CD14-positive monocyte (primary cell): ENCODE measurements at places on chromosomes 11 and 22. TPM values are rescaled to one million over a fixed set of nuclear protein-coding genes. Genes with fewer than 3 reads are reported as not detected.

PMM1 gene
- polyA plus RNA-seq, result 15.6 TPM

RASSF10 gene
- not detected in 2 replicates for polyA plus RNA-seq

P2RX3 gene
- not detected for polyA plus RNA-seq

USP2 gene
- not detected for polyA plus RNA-seq

RFPL3 gene
- polyA plus RNA-seq, result not detected in 2 replicates

OR8A1 gene
- polyA plus RNA-seq, result not detected in 2 replicates

TCN1 gene
- polyA plus RNA-seq, result not detected

- no peak for DNase-seq
These were observed 24.7 kb upstream of the TIMP3 start for GRCh38 chr22:32776802-32777201.

DNA sequence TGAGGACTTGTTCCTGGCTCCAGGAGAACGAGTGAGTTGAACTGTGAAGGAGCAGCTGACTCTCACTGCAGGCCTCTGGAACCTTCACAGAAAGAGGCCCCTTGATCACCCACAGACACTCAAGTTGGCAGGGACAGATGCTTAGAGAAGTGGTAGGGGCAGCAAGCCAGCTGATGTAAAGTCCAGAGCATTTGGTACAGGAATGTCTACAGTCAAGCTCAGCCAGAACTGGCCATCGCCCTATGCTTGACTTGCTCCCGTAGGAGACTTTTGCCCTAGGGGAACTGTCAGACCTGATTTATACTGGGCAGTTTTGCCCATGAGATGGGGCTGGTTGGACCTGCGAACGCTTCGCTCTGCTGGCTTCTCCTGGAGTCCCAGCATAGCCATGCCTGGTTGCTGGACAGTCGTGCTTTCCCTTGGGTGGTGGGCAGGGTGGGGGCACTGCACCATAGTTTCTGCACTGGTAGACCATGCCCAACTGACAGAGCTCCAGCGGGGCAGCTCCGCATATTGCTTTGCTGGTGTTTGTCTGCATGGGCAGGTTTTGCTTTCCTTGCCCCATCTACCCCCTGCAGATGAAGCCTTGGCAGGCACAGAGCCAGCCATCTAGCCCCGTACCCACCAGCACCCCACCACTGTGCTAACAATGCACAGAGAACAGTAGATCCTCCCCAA lies 977.7 kb downstream of the JRKL start:
- DNase-seq, result no peak

GRCh38 chr11:106128740-106129139 lies 51.3 kb downstream of the AASDHPPT start:
- DNase-seq, result no peak

DNA sequence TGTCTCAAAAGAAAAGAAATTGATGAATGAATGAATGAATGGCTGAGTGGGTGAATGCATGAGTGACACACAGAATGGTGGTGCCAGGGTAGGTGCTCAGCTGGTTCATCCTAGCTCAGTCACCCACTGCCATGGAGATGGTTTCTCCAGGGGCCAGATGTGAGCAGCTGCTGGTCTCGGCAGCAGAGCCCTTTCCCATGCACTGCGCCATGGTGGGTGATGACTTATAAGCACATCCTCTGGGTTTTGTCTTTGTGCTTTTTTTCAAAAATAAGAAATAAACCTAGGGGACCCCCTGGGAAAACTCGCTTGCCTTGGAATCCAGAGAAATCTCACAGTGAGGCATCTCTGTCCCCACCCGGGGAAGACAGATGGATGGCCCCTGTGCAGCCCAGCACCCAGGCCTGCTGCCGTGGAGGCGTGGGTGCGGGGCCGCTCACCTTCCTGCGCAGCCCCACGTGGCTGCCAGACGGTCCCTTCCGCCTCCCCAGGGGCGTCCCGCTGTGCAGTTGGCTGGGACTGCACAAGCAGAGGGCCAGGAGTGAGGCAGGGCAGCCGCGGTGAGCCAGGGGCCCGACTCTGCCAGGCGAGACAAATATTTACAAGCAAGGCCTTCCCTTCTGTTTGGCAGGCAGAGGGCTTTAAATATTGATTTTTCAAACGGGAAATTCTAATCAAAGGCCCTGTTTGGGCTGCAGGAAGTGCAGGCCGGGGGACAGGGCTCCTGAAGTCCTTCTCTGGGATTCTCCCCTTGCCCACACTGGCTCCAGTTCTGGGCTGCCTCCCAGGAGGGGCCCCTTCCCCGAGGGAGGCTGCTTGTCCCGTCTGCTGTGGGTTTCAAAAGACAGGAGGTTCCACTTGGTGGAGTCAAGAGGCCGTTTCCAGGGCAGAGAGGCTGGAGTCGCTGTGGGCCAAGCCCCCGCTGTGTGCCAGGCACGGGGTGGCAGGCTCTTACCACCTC lies 24.3 kb downstream of the MPPED1 start:
- no peak for DNase-seq

DNA sequence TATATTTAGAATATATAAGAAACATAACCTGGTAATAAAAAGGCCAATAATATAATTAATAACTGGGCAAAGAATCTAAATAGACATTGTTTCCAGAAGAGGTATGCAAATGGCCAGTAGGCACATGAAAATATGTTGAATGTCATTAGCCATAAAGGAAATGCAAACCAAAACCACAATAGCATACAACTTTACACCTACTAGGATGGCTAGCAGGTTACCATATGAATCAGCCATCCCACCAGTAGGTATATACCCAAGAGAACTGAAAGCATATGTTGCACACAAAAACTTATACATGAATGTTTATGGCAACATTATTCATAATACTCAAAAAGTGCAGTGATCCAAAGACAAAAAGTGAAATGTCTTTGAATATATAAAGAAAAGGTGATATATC lies 2.7 kb upstream of the OR2D2 start:
- no peak for DNase-seq

- no peak for DNase-seq
These were observed 47.6 kb downstream of the OR4C45 start for GRCh38 chr11:50080256-50080655.

DNA sequence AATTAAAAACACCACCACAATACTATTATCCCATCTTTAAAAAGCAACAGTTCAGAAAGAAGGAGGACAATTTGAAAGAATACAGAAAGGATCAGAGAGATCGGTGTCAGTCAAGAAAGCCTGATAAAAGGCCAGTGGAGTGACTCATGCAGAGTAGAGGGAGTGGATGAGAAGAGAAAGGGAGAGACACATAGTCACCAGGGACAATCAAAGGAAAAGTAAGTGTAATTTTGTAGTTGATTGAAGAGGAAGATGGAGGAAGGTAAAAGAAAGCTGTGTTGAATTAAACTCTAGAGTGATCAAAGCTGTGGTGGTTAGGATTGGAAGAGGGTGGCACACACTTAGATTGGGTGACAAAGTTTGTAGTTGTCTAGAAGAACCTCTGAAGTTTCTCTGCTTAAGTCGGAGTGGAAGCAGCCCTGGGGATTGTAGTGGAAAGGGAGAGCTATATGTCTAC lies 14.1 kb downstream of the SPECC1L start:
- no peak for DNase-seq

DNA sequence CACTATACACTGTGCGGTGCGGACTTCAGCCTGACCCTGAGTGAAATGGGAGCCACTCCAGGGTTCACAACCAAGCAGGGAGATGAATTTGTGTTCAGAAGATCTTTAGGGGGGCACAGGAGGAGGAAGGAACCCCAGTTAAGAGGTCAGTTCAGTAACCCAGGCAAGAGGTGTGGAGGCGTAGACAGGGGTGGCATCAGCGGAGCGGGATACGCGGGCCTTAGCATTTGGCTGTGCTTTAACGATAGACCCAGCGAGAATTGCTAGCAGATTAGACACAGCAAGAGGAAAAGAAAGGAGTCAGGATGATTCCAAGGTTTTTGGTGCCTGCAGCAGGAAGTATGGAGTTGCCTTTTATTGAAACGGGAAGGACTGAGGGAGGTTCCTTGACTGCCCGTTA lies 46.8 kb downstream of the CTTN start:
- DNase-seq, result no peak

- peak; percentile 82 for DNase-seq
These were observed 15.9 kb downstream of the RHOG start for GRCh38 chr11:3824714-3825472.

- no peak for DNase-seq
These were observed 3.2 kb downstream of the DEPDC7 start for GRCh38 chr11:33018840-33019239.

GRCh38 chr11:76560219-76560618 lies 110.3 kb downstream of the LRRC32 start:
- no peak for DNase-seq

- no peak for DNase-seq
These were observed 22.9 kb upstream of the A4GALT start for GRCh38 chr22:42743501-42743991.
